ENCODE measurements at places on chromosomes 4 and X.
A peak's percentile ranks its signal among the peaks of the same experiment; 100 is the strongest.

GRCh38 chr4:70530997-70531396 lies 12.6 kb downstream of the AMTN start:
- DNase-seq, result no peak

- DNase-seq, result no peak
Observed at GRCh38 chr4:2408401-2408958, 10.0 kb downstream of the ZFYVE28 start.

DNA sequence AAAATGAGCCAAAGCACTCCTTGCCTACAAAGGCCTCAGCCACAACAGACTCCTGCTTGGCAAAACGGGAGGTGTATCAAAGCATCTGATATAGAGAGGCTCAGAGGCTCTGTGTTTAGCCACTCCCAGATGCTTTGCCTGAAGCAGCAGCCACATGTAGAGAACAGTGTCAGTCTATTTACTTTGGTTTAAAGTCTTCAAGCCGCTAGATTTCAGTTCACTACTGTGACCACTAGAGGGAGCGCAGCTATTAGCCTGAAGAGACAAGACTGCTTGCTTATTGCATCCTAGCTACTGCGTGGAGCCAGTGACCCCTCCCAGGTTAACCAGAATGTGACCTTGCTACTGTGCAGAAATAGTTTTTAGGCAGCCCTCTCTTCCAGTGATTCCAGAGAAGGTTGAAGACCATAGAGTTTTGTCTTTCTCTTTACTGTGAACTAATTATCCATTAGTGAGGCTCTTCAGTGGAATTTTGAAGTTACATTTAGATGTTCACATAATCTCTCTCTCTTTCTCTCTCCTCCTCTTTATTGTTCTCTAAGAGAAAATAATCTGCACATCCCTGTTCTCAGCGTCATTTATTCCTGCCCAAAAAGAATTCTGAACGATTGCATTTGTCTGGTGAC lies 39.3 kb downstream of the BMP3 start:
- DNase-seq, result peak; percentile 89

DNA sequence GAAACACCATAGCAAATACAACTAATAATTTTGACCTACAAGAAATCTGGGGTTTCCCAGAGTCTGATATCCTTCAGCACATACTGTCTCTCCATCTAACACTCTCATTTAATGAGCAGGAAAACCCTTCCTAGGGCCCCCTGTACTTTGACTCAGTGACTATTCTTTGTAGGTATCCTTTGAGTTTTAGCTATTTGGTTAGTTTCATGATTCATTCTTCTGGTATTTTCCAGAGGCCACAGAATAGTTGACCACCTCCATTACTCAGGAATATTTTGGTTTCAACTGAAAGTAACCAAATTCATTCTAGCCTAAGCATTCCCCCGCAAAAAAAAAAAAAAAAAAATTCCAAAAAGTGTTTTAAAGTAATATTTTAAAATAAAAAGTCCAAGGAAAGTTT lies 140.0 kb downstream of the IDS start:
- no peak for DNase-seq

DNA sequence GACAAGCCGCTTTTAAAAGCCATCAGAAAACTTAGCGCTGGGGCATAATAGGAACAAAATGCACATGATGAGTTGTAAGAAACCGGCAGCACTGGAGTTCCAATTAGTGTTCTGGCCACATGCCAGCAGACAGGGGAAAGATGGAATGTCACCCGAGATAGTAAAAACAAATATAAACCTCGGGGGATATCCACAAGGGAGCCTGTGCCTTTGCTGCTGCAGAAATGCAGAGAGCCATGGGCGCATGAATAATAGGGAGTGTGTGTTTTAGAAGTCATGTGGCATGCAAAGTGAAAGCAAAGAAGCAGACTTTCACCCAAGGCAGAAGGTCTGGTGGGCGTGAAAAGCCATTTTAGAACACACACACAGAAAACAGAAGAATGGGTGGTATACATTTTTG lies 19.1 kb downstream of the GPRASP3 start:
- no peak for DNase-seq

DNA sequence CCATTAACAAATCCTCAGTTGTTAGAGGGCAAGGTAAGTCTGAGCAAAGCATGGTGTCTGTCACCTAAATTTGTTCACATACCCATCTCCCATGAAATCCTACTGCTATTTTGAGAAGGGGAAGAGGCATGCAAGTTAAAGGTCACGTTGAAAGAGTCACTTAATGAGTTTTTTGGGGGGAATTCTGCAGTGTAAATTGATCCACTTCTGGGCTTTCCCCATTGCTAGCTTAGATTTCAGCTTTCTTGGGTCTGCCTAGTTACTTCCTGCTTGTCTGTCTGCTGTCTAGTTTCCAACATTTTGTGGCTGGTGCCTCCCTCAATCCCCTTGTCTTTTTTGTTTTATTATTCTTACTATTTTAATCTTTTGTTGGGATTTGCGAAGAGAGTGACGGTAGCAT lies 32.0 kb downstream of the CEP135 start:
- DNase-seq, result no peak

GRCh38 chr4:74362347-74362746 lies 2.6 kb upstream of the EREG start:
- DNase-seq, result no peak

DNA sequence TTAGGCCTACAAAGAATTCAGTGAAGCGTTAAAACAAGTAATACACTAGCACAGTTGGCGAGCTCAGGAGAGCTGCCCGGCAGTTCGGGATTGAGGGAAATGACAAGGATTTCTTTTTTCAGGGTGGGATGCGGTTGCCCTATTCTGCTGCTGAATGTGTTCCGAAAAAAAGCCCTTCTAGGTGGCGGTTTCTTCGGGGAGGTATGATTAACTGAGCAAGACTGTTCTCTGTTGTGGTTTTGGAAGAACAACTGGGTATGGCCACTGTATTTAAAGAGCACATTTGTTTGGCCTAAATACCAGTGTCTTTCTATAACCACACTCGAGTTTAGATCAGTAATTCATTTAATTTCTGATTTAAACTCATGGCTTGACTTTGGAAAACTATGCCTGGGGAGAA lies 459.7 kb upstream of the FAT1 start:
- DNase-seq, result peak; percentile 88

GRCh38 chr4:8579526-8580320 lies 469 bp upstream of the GPR78 start:
- DNase-seq, result no peak

DNA sequence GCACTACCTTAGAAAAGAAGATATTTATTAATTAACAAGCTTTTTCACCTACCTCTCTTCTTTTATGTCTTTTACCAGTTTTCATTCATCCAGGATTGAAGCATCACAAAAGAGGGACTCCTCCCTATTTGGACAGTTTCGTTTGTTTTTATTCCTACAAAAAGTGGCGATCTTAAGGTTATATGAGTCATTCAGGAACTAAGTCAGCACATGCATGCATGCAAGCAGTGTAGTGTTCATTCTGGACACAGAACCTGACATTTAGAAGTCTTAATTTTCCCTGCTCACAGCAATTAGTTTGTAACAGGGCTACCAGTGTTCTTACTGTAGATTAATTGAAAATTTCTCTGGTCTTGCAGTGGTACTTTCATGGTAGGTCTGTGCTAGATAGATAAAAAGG lies 47.9 kb upstream of the QRFPR start:
- no peak for DNase-seq

DNA sequence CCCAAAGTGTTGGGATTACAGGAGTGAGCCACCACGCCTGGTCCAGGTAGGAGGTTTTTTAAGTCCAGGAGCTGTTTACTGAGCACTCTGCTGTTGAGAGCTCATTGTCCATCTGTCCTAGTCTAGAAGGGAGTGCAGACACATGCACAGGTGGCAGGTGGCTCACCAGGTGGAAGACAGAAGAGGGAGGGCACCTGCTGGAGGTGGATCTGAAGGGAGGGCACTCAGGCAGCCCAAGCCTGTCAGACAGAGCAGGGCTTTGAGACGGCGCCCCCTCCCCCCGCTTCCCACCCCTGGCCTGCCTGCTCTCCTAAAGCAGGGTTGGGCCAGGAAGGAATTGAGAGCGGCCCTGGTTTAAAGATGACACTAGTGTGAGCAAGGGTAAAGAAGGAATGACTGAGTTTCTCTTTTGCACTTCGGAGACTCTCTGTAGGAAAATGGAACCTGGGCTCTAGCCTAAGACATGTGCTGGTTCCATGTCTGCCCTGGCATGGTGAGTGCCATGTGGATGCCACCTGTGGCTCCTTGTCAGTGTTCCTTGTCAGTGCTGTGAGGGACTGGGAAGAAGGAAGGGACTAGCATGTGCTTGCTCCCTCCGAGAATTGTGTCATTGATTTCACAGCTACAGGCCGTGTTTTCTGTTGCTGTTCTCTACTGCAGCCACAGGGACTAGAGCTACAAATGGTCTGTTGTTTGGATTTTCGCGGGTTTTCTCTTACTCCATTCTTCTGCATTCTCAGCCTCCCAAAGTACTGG lies 108.6 kb downstream of the TNIP2 start:
- DNase-seq, result no peak

DNA sequence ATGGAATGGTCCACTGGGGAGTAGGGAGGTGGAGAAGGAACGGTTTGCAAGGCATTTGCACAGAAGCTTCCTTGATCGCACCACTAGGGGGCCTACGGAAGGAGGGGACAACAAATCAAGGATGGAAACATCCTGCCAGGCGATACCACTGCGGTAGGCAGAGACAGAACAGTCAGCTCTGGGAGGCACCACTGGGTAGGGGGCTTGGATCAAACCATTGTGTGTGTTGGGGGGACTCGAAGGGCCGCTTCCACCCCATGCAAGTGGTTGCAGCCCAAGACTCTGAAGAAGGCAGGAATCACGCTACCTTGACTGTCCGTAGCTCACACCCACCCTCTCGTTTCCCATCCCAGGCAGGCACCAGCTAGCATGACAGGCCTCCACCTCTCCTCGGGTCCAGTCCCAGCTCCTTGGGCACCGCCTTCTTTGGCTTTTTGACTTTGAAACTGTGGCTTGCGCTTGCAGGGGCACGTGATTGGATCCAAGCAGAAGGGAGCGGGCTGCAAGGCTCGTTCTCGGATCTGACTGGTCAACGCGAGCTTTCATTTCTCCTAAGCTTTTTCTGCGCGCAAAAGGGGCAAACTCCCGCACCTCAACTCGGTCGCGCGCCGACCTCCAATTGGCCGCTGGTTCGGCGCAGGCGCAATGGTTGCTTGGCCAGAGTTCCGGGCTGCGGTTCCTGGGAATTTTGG lies 28.4 kb downstream of the GAGE1 start:
- DNase-seq, result peak; percentile 7

DNA sequence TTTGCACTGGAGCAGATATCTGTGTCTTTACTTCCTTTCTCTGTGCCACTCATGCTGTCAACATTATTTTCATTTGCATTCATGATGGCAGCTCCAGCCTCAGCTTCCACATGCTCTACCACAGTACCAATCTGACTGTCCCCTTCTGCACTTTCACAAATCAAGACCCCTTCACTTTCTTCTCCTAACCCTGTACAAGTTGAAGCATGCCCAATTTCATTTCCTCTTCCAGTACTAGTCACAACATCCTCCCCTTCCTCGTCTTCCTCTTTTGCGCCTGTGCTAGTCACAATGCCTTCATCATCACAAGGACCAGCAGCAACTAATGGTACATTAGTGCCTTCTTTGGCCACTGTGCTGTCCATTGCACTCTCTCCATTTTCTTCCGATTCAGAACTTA lies 26.5 kb downstream of the BOD1L1 start:
- no peak for DNase-seq

- no peak for DNase-seq
Observed at GRCh38 chr4:68358988-68359387, 9.1 kb upstream of the YTHDC1 start.

GRCh38 chr4:173134426-173134825 lies 34.2 kb upstream of the GALNT7 start:
- no peak for DNase-seq

- DNase-seq, result no peak
Observed at GRCh38 chr4:82376109-82376508, 2.3 kb upstream of the HNRNPD start.

DNA sequence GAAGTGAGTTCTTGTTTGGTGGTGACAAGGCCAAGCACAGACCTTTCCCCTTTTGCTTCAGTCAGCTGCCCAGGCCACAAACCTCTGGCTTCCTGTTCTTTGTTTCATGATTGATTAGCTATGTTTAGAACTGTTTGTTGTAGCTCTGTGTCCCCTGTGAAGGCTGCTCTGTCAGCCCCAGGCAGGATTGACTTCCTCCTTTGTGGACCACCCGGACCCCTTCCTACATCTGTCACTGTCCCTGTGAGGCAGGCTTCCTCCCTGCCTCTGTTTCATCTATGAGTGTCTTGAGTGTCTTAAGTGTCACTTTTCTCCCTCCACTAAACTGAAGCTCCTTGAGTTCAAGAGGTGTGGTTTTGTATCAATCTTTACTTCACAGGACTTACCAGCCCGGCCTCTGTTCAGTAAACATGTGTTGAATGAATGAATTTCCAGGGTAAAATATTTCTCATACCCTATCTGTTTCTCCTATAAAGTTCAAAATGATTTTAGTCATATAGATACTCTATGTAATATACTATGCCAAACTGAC lies 83.5 kb downstream of the ZNF674 start:
- DNase-seq, result no peak

DNA sequence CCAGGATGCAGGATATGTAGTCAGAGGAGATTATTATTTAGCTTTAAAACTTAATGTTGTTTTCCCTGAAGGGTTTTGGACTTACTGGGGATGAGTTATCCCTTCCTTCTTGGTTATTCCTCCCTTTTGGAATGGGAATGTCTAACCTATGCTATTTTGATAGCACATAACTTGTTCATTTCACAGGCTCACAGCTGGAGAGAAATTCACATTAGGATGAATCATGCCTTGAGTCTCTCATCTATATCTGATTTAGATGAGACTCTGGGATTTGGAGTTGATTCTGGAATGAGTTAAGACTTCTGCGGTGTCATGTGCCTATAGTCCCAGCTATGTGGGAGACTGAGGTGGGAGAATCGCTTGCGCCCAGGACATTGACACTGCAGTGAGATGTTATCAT lies 81.1 kb downstream of the ATP11C start:
- DNase-seq, result no peak

DNA sequence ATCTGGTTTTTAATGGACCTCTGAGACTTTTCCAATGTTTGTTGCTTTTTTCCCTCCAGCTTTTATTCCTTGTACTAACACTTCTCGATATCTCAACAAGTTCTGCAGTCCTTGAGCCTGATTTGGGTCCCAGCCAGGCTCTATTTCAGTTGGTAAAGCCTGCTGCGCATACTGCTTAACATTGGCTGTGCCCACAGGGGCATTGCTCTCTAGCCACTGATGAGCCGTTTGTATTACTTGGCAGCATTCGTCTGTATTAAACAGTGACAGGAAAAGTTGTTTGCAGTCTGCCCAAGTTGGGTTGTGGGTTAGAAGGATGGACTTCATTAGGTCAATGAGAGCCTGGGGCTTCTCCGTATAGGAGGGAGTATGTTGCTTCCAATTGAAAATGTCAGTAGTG lies 59.6 kb upstream of the XAGE1B start:
- no peak for DNase-seq

DNA sequence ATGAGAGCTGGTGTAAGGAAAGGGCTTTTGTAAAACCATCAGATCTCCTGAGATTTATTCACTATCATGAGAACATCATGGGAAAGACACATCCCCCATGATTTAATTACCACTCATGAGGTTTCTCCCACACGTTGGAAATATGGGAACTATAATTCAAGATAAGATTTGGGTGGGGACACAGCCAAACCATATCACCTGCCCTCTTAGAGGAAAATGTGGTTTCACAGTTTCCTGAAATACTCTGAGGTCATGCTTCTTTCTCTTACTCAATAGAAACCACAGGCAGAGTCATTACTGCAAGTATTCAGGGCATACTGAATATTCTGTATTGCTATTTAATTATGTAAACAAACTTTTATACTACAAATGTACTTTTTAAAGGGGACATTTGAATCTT lies 1453.3 kb downstream of the PCDH18 start:
- no peak for DNase-seq
